ENCODE measurements at places on chromosomes 2 and 18. TPM values are rescaled to one million over a fixed set of nuclear protein-coding genes. Genes with fewer than 3 reads are reported as not detected.

TGFA gene
- 1.0 TPM for total RNA-seq

SPATA3 gene
- total RNA-seq = not detected

CNGA3 gene
- not detected for total RNA-seq

EVX2 gene
- not detected for total RNA-seq

GBX2 gene
- not detected for total RNA-seq

TNFAIP6 gene
- 2.9 TPM for total RNA-seq

NEURL3 gene
- 0.14 TPM for total RNA-seq

DSC2 gene
- total RNA-seq = 26.0 TPM

AQP12A gene
- not detected for total RNA-seq

NEU2 gene
- total RNA-seq = not detected

SIX3 gene
- total RNA-seq = not detected

RIF1 gene
- total RNA-seq = 12.7 TPM

DNA sequence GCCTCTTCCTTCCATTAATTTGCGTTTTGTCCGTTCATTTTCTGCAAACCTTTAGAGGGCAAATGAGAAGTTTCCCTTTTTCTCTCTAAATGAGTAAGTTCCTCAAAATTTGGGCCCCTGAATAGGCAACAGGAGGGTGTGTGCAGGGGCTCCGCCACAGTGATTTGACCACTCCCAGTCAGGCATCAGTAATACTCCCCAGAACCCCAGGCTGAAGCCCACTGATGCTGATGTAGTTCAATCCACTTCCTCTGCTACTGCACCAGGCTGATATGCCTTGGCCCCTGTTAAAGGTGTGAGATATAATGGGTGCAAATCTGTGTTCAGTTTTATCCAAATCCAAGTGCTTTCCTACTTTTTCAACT lies 1150.0 kb downstream of the RPIA start:
- peak; percentile 33 for DNase-seq

DNA sequence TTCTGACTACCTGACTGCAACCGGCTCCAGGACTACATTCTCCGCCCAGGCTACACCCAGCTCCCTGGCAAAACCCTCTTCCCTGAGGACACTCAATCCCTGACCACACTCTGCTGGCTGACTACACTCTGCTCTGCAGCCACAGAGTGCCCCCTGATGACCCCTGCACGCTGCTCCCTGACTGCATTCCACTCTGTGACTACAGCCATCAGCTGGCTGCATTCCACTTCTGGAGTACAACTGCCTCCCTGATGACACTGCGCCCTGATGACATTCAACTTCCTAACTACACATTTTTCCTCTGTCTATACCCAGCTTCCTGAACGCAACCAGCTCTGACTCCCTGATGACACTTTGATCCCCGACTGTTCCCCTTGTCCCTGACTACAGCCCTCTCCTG lies 71.3 kb upstream of the NRXN1 start:
- peak; percentile 51 for DNase-seq

GRCh38 chr2:21804151-21804550 lies 680.4 kb downstream of the TDRD15 start:
- no peak for DNase-seq

GRCh38 chr2:28274911-28275685 lies 117.6 kb upstream of the FOSL2 start:
- no peak for DNase-seq

DNA sequence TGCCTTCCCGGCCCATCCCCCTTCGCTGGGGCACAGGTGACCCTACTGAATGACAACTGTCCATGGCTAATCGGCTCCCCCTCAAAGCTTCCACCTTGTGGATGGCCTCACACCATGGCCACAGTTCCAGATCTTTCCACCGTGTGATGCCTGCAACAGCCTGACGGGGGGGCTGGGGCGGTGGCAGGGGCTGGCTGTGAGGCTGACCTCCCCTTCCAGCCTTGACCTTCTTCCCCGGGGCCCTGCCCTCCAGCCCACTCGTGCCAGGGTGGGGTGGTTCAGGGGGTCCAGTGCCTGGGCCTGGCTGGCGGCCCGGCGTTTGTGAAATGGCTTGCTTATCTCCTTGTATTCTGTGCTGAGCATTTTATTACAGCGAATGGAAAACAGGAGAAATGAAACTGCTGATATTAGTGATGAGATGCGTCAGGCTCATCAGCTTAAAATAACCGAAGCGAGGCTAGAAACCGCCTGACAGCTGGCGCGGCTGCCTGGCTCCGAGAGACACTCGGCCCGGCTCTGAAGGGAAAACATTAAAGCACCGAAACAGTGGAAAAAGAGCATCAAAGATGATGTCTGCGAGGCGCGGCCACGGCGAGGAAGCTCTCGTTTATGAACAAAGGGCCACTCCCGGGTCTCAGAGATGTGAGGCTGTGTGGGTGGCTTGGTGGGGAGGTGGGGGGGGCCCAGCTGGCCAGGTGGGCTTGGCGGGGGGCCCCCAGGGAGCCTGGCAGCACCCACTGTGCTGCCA lies 916 bp upstream of the PDCD1 start:
- peak; percentile 80 for DNase-seq

DNA sequence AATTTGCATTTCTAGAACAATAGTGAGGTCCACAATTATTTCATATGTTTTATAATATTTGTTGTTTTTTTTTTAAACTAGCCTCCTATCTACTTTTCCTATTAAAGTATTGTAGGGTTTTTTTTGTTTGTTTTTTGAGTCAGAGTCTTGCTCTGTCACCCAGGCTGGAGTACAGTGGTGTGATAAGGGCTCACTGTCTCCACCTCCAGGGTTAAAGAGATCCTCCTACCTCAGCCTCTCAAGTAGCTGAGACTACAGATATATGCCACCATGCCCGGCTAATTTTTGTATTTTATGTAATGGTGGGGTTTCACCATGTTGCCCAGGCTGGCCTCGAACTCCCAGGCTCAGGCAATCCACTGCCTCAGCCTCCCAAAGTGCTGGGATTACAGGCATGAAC lies 122.5 kb downstream of the SLC39A10 start:
- DNase-seq = no peak

GRCh38 chr18:3392467-3392855 lies 57.5 kb upstream of the TGIF1 start:
- no peak for DNase-seq

DNA sequence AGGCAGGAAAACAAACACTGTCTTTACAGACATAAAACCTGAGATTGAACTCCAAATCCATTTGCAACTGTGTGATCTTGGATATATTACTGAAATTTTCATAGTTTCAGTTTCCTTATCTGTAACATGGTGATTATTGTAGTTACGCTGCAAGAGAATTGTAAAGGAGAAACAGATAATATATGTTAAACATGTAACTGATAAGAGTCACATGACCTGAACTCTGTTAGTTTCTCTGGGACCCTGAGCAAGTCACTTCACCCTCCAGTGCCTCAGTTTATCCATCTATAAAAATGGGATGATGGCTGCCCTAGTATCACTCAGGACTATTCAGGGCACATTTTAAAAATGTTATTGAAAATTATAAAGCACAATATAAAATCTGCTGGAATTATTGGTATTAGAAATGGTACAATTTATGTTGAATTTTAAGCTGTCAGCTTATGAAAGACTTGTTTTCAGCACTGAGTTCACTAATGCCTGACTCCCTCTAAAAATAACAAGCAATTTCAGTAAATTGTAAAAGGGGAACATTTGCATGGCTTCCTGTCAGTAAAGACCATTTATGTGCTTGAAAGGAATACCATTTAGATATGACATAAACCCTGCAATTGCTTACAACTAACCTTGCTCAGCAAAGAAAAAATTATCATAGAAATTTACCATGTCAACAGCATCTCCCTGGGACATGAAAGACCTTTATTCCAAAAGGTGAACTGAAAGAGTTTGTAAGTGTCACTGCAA lies 393.5 kb downstream of the RAD51AP2 start:
- no peak for DNase-seq

GRCh38 chr18:47842836-47843235 lies 87.6 kb downstream of the SMAD2 start:
- no peak for DNase-seq

DNA sequence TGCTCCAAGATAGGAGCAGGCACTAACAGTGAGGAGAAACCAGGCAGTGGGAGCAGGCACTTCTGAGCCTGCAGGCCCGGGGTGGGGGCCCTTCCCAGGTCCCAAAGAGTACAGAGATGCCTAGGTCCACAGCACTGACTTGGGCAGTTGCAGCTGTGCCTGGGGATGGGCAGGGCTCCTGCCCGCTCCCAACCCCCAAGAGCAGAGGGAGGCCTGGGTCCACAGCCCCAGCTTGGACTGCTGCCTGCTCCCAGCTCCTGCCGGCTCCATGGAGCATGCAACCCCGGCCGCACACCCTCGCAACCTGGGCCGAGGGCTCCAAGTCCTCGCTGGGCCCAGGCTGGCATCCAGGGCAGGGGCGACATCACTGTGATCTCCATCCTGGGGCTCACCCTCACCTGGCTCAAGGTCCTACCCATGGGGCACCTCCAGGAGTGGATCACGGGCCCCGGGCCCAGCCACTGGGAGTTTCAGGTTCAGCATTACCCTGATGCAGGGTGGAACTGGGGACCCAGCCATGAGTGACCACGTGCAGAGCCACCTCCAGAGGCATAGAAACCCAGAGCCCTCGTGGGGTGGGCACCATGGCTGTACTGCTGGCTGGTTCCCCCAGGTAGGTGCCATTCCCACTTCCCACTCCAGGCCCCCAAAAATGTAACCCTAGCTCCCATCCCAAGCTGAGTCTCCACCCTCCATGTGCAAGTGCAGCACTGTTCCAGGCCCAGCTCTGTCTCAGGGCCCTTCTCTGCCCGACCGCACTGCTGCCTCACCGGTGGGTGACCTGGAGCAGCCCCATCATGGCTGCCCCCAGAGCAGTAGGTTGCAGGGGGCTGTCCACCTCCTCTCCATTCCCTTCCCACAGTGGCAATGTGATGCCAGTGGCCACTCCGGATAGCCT lies 325.6 kb downstream of the NR4A2 start:
- DNase-seq = peak; percentile 64

- DNase-seq = no peak
Observed at GRCh38 chr2:86037795-86038192, 67.9 kb downstream of the POLR1A start.

DNA sequence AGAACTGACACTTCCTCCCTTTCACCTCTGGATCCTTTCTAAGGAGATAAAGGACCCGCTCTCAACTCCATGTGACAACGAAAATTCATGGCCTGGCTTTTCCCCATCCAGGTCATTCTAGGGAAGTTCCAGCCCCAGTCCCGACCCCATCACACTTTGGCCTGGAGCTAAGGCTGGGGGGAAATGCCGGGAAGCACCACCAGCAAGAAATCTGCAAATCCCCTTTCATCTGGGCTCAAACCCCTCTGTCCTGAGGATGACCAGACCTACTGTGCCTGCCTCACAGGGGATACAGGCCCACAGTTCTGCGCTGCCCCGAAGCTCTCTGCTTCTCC lies 1.3 kb downstream of the SIX2 start:
- DNase-seq = no peak

GRCh38 chr2:9430316-9431293 lies 7.2 kb downstream of the CPSF3 start:
- DNase-seq = no peak

- DNase-seq = no peak
Observed at GRCh38 chr2:11812466-11813248, 66.2 kb downstream of the LPIN1 start.

DNA sequence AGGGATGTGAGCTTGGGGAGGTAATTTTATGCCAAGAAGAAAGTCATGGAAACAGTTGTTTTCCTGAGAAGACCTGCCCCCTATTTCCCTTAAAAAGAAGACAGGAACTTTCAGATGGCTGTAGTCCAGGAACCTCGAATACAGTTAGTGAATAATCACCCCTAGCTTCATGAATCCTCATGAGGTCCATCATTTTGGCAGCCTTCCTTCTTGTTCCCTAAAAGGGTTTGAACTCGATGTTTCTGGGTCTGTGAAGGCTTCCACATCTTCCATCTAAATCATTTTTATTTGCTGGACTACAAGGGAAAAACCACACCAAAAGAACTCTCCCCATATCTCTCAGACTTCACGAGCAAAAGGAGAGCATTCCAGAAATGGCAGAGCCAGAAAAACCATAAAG lies 290.8 kb downstream of the SLC4A3 start:
- DNase-seq = no peak

GRCh38 chr2:239339726-239340601 lies 60.9 kb downstream of the HDAC4 start:
- DNase-seq = no peak

DNA sequence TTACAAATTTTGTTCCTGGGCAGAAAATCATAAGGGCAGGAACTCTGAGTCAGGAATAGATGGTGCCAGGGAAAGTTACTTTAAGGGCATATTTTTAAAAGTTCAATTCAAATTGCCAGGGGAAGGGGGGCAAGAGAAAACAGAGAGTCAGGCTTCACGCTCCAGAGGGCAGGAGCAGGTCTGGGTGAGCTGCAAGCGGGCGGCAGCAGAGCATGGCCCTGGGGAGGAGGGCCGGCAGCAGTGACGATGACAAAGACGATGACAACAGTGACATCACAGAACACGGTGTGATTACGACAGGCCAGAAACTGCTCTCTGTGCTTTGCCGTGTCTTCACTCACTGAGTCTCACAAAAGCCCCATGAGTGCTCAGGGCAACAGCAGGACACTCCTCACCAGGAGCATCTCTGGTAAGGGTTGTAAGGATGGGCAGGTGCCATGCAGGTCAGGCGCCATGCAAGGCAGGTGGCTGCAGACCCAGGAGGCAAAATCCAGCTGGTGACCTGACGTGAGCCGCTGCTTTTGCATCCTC lies 23.3 kb downstream of the CHST10 start:
- DNase-seq = no peak

DNA sequence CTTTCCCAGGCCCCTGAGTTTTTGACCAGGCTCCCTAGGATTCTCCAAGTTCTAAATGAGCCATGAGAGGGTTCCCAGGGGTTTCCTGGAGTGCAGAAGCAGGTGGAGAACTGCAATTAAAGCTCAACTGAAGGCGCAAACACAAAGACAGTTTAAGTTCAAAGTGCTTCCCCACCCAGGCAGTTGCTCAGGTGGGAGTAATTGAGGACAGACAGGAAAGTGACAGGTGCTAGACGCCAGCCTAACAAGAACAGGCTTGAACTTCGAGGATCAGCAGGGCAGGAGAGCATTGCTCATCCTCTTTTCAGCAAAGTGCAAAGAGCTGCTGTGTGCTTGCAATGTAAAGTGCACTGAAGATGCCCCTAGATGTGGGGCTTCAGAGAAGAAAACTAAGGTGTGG lies 77.2 kb upstream of the ST8SIA3 start:
- no peak for DNase-seq

- no peak for DNase-seq
Observed at GRCh38 chr2:62457556-62457955, 48.4 kb downstream of the TMEM17 start.

- no peak for DNase-seq
Observed at GRCh38 chr2:2704428-2705090, 373.5 kb upstream of the MYT1L start.

- no peak for DNase-seq
Observed at GRCh38 chr2:100629309-100629708, 66.5 kb downstream of the PDCL3 start.

DNA sequence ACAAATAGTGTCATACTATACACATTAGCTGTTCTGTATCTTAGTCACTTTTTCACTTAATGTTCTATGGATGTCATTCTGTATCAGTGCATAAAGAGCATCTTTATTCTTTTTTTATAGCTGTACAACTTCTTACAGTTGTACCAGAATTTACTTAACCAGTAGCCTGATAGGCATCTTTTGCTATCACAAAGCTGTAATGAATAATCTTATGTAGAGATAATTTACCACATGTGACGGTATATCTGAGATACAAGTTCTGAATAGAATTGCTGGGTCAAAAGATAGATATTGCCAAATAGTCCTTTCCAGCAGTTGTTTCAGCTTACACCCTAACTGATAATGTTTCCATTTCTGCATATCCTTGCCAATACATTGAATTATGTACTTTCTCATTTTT lies 70.0 kb downstream of the PTRHD1 start:
- DNase-seq = no peak
